ENCODE measurements at places on chromosomes 3 and 15. TPM values are rescaled to one million over a fixed set of nuclear protein-coding genes. Genes with fewer than 3 reads are reported as not detected.

DNA sequence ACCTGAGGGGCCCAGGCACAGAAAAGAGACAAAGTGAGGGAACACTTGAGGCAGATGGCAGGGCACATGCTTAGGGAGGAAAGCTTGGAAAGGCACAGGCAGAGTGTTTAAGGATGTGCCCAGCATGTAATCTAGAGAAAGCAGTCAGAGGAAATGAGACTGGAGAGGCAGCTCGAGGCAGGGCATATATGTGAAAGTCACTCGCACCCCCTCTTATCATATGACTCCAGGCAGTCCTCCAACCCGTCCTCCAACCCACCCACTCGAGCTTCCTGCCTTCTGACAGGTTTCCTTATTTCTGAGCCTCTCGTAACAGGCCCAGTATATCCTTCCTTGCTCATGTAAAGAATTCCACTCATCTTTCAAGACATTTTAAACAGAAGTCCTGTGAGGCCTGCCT is 294.0 kb downstream of the SOX2 start:
- no peaks in the 10 kb centered on the region for H3K4me1 ChIP-seq
- H3K27me3 ChIP-seq: no peaks in the 10 kb centered on the region
- DNase-seq: no peak
- no peak overlapping the region for H3K27ac ChIP-seq
- no peak overlapping the region for H3K4me3 ChIP-seq

DNA sequence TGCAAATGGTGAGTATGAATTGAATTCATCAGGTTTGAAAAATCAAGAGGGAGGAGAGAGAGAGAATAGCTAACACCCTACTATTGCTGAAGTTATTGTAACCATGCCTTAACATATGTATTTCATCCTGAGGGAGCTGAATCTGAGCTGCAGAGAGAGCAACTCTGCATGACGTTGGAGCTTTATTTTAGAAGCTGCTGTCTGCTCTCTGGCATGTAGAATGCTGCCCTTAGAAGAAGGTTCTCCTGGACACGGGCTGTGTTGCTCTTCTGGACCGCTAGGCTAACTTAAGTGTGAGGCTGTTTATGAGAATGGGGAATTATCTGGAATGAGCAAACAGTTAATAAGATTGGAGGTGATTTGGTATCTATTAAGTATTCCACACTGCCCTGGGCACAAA is 814.6 kb downstream of the AGBL1 start:
- no peaks in the 10 kb centered on the region for H3K4me1 ChIP-seq
- H3K4me3 ChIP-seq: no peak overlapping the region
- no peak for DNase-seq
- no peaks in the 10 kb centered on the region for H3K36me3 ChIP-seq

The GNAT1 gene
- not detected for total RNA-seq

- no peak overlapping the region for H3K27ac ChIP-seq
- H3K4me1 ChIP-seq: no peaks in the 10 kb centered on the region
- peaks cover 6% of the 10 kb centered on the region for H3K27me3 ChIP-seq
- H3K36me3 ChIP-seq: no peaks in the 10 kb centered on the region
- no peak overlapping the region for H3K4me3 ChIP-seq
- DNase-seq: no peak
Measured at GRCh38 chr3:179882292-179882691, 154.4 kb downstream of the PEX5L start.

The NANOGP8 gene
- not detected for total RNA-seq
